Pancreas (tissue), 10 donors: ENCODE measurements at places on chromosomes 2 and 18.
A peak's percentile ranks its signal among the peaks of the same experiment; 100 is the strongest.

DNA sequence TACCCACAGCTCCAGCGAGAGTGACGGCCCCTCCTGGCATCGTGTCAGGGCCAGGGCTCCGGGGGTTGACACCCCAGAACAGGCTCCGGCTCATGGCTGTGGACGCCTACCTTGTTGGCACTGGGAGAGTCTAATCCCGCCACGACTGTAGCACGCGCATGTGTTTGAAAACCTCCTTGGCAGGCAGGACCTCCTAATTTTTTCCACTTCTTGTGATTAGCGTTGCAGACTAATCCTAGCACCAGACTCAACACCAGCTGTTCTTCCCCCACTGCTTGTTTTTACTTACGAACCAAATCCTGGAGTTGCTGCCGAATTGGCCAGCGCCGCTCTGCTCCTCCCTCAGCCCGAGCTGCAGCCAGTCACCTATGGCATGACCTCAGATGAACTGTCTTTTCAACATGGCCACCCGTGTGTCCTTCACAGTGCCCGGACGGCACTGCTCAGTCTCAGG, 110.7 kb downstream of the KLHL29 start:
- peak; percentile 43 for DNase-seq

DNA sequence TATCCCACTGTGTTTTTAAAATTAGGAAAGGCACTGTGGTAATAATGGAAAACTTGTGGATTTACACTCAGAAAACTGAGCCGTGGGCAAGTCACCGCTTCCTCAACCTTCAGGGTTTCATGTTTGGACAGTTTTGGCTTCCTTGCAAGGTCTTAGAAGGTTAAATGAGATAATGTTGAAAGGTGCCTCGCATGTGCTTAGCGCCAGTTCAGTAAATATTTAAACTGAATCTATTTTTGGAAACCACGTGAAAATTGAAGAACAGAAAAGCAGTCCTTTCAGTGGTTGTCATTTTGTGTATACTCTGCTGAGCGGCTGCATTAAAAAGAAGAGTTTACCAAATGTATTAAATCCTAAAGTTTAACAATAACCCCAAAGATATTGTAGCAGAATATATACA, 15.2 kb upstream of the AGAP1 start:
- no peak for DNase-seq

DNA sequence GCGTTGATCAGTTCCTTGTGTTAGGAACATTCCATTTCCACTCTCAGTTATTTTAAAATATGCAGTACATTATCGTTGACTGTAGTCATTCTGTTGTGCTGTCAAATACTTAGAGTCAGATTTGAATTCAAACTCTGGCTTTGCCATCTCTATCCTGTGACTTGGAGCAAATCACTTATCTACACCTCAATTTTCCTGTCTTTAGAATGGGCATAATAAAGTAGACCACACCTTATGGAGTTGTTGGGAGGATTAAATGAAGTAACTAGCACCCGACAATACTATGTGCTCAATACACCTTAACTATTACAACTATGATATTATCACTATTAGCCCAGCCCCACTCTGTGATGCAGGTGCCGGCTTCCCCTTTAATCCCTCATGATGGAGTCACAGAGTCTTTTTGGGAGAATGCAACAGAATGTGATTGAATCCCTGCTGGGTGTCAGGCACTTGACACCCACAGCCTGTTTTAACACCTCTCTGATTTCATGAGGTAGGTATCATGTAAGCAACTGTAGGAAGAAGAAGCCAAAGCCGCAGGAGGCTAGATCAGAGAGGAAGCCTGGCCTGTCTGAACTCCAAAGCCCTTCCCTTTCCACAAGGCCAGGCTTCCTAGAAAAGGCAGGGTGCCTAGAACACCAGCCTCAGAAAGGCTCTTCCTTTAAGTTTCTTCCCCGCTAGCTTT, 308.4 kb downstream of the NAPG start:
- no peak for DNase-seq

- no peak for DNase-seq
Measured at GRCh38 chr2:62495761-62496160, 10.2 kb downstream of the TMEM17 start.

- no peak for DNase-seq
Measured at GRCh38 chr18:36745219-36745975, 83.4 kb downstream of the TPGS2 start.
